ENCODE measurements at places on chromosomes 11 and 22.

DNA sequence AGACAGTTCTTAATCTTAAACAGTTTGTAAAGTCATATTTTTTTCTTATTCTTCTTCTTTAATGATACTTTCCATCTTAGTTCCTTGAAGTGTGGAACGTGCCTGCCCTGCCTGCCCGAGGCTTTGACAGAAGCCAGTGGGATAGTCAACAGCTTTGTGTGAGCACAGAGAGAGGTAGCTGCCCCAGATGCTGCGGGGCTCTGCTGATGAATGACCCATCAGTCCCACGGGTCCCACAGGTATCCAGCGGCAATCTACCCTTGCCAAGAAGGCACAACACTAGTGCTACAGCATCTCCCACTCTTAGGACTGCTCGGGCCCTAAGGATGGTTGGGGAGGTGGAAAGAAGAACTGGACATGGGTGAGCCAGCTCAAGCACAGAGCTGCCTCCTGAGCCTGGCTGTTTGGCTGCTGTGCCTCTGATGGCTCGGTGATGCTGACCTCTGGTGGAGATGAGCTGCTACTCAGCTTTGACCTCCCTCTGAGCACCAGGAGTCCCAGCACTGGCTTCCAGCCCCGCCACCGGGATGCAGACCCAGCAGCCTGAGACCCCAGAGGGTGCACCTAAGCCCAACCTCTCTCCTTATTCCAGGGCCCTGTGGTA, 11.8 kb upstream of the APLNR start:
- no peak for DNase-seq

DNA sequence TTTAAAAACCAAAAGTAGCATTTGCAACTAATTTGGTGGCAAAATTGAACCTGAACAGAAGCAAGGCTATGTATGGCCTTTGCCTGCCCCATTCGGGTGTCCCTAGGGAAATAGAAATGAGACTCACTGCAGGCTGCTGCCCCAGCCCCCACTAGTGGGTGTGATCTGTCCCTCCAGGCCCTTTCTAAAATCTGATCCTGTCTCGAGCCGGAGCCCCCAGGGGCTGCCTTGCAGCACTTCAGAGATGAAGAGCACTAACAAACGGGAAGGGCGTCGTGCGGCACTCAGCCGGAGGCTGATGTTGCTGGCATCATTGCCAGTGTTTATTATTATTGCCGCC, 43.2 kb downstream of the CD82 start:
- DNase-seq = no peak

GRCh38 chr22:36775586-36775963, 344 bp downstream of the IFT27 start:
- no peak for DNase-seq

DNA sequence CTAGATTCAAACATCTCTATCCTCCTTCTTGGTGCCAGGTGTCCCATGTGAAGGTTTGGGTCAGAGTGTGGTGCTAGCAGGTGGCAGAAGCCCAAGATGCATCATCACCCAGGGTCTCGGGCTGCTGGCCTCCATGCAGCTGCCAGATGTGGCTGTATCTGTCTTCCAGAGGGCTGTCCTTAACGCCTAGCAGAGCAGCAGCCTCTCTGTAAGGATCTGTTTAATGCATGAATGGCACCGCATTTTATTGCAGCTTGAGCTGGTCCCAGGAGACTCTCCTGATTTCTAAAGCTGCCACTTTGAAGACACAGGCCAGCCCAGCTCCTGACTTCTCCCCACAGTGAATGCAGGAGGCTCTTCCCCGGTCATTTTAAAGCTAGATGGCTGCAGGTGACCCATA, 26.3 kb downstream of the SLC1A2 start:
- DNase-seq = no peak

DNA sequence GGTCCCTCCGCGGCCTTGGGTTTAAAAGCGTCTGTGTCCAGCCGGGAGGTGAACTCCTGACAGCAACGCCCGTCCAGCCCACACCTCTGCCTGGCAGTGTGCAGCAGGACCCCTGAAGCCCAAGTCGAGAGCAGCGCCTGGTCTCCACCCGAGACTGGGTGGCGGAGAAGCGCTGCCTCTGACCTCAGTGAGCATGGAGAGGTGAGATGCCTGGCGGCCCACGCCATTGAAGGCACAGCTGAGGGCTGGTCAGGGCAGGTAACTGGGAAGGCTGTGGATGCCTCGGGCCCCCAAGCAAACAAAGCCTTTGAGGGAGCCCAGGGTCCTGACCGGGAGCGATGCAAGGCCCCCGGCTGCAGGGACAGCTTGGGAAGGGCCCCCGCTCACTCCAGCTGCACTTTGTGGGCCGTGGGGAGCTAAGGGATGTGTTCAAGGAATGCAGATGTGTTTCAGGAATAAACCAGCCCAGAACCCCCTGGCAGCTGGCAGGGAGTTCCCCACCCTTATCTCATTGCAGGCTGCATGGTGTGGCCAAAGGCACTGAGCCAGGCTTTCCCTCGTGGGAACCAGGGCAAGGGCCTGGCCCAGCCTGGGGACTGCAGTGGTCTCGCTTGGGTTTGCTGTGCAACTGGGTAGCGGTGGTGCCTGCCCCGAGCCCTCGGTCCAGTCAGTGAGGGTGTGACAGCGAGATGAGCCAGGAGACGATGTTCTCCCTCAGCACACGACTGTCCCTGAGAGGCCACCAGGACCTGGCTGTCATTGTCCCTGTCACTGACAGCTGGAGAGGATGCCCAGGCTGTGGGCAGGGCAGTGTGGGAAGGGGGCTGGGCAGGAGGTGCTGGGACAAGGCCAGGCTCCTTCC, 92.5 kb downstream of the WNT7B start:
- DNase-seq = no peak

GRCh38 chr11:79189601-79190000, 251.2 kb downstream of the TENM4 start:
- no peak for DNase-seq

GRCh38 chr11:468036-468435, 18.0 kb downstream of the PTDSS2 start:
- no peak for DNase-seq

DNA sequence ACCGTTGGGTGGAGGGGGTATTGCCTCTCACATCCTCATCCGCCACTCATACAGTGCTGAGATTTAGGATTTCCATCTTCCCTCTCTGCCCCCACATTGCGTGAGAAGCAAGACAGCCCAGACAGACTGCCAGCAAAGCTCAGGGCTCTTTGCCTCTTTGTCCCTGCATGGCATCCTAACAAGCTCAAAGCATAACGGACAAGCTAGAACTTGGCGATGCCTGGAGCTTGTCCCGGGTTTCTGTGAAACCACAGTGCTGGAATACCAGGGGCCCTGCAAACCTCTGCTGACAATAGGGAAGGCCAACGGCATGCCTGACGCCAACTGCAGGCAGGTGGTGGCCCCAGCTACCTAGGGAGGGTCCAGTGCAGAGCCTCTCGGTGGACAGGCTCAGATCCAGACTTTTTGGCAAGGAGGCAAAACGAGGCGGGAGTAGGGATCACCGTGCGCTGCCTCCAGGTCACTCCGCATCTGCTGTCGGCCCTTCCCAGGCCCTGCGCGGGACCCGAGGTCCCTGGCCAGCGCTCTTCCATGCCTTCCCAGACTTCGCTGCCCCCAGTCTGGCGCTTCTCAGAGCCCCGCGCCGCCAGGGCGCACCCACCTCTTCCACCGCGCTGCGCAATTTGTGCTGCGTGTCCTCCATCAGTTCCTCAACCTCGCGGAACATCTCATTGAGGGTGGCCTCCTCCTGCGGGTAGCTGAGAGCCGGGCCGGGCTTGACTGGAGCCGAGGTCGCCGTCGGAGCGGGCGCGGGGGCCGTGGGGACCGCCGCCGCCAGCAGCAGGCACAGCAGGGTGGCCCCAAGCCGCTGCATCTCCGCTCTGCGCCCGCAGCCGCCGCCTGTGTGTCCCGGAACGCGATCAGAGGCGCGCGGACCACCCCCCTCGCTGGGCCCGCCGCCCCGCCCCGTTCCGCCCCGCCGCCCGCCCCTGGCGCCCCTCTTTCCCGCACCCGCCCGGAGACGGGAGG, at the start of gene DKK3:
DKK3 (minus strand) TSS at position 858 of the 969 bp plus-strand sequence; CDS start at position 814, 44 bp downstream.
- no peak for DNase-seq

- DNase-seq = no peak
These were observed 246.6 kb downstream of the KIRREL3 start for GRCh38 chr11:126753990-126754389.

- no peak for DNase-seq
These were observed 171.7 kb downstream of the TTC28 start for GRCh38 chr22:28507896-28508295.

DNA sequence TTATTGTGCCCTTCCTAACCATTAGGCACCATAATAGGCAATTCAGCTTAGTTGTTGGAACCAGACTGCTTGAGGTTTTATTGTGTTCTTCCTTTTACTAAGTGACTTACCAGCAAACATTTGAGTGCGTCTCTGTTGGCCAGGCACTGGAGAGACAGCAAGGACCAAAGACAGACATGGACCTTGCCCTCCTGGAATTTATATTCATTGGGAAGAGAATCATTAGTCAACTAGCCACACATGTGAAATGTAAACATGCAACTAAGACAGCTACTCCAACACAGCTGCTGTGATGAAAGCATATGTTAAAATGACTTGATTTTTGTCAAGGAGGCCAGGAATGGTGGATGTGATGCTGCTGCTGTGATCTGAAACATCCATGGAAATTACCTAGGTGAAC, 106.4 kb downstream of the TRAF6 start:
- no peak for DNase-seq

- DNase-seq = no peak
These were observed 876 bp downstream of the NFRKB start for GRCh38 chr11:129894278-129895125.

DNA sequence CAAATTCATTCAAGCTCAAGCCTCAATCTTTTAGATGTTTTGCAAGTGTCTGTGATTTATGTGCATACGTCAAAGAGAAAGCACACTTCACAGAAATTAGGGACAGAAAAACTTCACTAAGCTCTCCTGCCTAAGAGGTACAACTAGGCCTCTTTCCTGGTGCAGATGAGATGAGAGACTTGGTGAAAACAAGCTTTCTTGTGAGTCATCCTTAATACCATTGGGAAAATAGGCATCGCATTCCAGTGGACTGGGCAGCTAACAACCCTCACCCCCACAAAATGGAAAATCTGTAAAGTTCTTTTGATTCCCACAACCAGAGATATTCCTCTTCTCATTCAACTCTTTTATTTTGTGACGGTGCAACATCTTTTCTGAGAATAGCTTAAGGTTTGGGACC, 1110.4 kb upstream of the CCDC90B start:
- no peak for DNase-seq

DNA sequence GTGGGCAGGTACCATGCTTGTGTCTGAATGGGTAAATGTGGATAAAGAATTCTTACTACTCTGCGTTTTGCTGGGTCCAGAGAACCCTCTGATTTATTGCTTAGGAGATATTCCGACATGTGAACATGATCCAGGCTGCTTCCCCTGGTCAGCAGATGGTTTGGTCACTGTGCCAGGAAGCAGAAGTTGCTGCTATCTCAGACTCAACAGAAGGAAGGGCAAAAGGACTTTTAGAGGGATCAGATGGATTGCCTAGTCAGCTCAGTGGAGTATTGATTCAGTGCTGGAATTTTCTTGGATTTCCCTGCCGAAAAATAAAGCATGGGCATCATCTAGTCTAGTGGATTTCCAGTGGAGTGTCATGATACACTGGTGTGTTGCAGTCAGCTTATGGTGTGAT, 440.1 kb downstream of the NTM start:
- no peak for DNase-seq

DNA sequence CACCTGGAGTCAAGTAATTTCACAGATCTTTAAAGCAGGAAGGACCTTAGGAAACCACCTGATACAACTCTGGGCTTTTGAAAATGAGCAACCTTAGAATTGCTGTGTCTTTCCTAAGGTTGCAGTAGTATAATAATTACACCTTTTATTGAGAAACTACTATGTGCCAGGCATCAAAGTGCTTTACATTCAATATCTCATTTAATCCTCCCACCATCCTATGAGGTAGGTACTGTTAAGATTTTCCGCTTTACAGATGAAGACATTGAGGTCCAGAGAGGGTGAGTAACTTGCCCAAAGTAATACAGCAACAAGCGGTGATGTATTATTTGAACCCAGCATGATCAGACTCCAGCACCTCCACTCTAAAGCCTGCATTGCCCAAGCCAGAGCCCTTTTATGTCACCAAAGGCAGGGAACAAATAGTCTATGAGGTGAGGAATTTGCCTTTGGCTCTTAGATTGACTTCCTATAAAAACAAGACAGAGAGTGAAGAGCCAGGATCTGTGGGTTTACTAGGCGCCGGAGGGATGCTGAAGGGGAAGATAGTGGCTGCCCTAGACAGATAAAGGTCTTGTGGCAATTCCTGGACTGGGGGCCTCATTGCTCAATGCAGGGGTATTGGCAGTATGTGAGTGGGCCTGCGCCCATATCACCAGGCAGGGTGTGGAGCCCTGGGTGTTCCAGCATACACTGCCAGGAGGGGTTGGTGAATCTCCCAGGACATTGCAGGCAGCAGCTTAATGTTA, 157.1 kb downstream of the FBXO7 start:
- DNase-seq = no peak

GRCh38 chr22:42912059-42912458, 55.0 kb upstream of the ARFGAP3 start:
- DNase-seq = no peak

GRCh38 chr22:30191040-30191701, 55.4 kb downstream of the LIF start:
- no peak for DNase-seq

DNA sequence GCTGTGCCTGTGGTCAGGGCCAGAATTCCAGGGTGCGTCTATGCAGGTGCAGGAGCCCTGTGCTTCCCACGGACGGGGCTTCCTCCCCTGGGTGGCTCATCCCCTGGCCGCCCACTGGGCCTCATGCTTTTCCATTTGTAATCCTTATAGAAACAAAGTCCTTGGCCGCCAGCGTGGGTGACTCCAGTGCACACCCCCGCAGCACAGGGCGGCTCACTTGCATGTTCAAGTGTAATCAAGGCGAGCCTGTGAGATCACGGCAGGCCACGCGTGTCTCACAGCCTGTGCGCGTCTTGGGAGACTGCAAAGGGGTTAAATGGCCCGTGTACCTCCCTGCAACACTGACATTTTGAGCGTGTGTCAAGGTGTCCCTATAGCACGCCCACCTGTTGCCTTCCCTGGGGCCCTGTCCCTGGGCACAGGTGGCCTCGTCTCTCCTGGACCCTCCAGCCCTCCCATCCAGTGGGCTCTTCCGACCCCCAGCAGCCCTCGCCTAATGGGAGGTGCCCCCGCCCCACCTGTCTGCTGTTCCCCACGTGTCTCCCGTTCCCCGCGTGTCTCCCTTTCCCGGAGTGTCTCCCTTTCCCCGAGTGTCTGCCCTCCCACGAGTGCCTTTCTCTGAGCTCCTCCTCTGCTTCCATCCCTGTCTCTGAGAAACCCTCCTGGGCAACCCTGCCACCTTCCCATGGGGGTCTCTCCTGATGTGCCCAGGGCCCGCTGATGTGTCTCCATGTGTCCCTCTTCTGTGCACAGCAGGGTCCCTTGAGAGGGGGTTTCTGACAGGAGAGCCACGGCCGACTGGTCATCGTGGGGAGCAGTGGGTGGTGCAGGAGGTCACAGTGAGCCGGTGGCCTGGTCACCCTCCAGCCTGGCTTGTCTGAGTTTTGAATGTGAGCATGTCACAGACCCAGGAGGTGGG, 1215.3 kb downstream of the BRD1 start:
- DNase-seq = no peak
